ENCODE measurements at places on chromosomes 5 and 9.
A peak's percentile ranks its signal among the peaks of the same experiment; 100 is the strongest.

DNA sequence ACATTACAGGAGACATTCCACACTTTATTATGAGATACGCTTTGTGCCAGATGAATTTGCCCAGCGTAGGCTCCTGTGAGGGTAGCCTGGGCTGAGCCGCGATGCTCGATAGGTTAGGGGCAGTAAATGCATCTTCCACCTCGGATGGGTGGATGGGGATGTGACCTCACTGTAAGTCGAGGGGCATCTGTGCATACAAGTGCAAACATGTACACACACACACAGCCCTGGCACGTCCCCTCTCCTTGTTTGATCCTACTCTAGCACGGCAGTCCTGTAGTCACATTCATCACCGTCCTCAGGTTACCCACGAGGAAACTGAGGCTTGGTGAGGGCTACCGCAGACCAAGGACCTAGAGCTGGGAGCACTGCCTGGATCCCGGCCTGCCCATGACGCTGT is 166.8 kb downstream of the COL23A1 start:
- DNase-seq: no peak

DNA sequence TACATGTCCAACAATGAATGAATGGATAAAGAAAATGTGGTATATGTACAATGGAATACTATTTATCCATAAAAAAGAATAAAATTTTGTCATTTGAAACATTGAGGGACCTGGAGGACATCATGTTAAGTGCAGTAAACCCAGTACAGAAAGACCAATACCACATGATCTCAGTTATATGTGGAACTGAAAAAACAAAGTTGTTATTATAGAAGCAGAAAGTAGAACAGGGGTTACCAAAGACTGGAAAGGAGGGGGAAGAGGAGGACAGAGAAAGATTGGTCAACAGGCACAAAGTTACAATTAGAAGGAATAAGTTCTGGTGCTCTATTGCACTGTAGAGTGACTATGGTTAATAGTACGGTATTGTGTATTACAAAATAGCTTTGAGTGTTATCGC is 233.8 kb downstream of the SEMA6A start:
- DNase-seq: no peak

- DNase-seq: no peak
Measured at GRCh38 chr5:170471551-170472178, 32.2 kb upstream of the KCNIP1 start.

GRCh38 chr9:133589454-133590227 is 19.5 kb downstream of the FAM163B start:
- no peak for DNase-seq

GRCh38 chr5:146336197-146336596 is 2.4 kb upstream of the POU4F3 start:
- DNase-seq: no peak

DNA sequence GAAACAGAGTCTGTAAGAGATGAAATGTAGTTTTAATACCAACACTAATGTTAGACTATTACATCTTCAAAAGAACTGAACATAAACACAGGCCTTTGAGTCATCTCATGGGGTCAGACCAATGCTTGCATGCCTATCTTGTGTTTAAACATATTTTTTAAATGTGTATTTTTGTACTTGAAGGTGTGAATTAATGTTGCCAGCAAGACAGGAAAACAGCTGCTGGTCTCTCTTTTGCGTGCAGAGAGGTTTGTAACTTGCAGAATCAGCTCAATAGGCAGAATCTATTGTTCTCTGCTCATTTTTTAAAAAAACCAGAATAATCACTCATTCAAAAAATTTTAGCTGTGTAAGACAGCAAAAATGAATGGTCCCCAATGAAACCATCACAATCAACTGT is 180.2 kb downstream of the ALDH1A1 start:
- DNase-seq: no peak

- no peak for DNase-seq
Measured at GRCh38 chr5:169889572-169889971, 90.7 kb downstream of the INSYN2B start.

- no peak for DNase-seq
Measured at GRCh38 chr5:14143841-14144585, 871 bp downstream of the TRIO start.

GRCh38 chr5:91851670-91852069 is 468.6 kb upstream of the ARRDC3 start:
- no peak for DNase-seq

DNA sequence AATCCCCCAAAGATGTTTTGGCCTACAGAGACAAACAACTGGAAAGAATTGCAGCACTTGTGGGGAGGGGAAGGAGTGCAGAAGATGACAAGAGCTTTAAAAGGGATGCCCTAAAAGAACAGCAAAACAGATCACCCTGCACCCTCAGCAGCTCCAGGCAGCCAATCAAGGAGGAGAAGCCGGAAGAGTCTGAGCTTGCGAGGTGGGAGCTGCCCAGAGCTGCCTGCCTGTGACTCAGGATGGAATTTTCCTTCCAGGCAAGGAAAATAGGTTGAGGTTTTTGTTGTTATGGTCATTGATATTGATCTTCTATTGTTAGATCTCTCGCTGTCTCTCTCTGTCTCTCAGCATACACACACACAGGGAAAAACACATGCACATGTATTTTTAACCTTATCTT is 70.3 kb upstream of the MAP1B start:
- no peak for DNase-seq

GRCh38 chr5:36403632-36404311 is 102.1 kb upstream of the RANBP3L start:
- DNase-seq: no peak

GRCh38 chr9:127970401-127971313 is 10.1 kb downstream of the EEIG1 start:
- DNase-seq: no peak

GRCh38 chr9:12666813-12667212 is 26.4 kb upstream of the TYRP1 start:
- no peak for DNase-seq

DNA sequence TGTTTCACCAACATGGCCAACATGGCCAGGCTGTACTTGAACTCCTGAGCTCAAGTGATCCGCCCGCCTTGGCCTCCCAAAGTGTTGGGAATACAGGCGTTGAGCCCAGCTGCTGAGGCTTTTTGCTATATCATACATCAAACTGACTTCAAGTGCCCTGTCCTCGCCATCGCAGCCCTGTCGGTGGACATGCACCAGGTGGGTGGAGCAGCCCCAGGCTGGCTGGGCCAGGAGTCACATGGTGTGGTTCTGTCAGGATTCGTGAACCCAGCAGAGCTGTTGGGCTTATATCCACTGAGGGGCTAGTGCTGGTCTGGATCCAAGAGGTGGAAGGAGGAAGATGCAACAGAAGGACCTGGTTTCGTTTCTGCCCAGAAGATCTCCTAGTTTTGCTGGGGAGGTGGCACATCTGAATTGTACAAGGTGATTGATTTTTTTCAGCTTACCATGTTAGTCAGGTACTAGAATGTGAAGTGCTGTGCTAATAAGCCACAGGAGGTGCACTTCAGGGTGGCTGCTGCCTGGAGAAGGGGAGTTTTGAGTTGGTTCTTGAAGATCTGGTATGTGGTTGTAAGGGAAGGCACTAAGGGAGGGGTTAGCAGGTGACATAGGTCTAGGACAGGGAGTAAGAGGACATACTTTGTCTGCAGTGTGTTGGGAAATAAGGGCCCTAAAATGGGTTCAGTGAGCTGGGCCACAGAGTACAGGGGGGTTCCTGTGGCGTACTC is 16.1 kb downstream of the PCBD2 start:
- no peak for DNase-seq

GRCh38 chr9:89497978-89498851 is at the start of gene SEMA4D:
Gene SEMA4D (minus strand): TSS chr9:89498113. CDS start chr9:89405456, 92,657 bp downstream.
- DNase-seq: peak; percentile 76

DNA sequence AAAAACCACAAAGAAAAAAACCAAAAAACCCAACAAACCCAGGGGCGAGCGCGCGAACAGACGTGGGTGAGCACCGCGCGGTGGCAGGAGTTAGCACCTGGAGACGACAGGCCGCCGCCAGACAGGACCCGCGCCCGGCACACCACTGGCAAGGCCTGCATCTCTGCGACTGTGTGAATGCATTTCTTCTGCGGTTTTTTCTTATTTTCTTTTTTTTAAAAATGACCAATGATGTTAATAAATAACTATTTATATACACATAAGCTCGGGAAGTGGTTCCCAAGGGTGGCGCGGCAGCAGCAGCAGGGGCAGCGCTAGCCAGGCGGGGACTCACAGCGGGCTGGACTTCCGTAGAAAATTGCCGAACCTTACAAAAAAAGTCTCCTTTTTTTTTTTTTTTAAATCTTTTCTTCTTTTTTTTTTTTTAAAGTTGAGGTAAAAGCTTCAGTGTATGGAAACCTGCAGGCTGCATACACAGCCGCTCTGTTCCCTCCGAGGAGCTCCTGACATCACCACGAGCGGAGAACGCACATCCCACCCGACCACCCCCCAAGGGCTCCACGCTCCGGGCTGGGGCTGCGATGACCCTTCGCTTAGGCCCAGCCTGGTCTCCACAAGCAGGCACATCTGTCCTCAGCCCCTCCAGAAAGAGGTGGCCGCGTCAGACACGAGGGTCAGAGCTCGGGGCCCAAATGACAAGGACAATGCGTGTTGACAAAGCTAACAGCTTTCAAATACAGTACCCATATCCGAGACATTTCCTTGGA is 7.4 kb downstream of the BRD3OS start:
- no peak for DNase-seq

DNA sequence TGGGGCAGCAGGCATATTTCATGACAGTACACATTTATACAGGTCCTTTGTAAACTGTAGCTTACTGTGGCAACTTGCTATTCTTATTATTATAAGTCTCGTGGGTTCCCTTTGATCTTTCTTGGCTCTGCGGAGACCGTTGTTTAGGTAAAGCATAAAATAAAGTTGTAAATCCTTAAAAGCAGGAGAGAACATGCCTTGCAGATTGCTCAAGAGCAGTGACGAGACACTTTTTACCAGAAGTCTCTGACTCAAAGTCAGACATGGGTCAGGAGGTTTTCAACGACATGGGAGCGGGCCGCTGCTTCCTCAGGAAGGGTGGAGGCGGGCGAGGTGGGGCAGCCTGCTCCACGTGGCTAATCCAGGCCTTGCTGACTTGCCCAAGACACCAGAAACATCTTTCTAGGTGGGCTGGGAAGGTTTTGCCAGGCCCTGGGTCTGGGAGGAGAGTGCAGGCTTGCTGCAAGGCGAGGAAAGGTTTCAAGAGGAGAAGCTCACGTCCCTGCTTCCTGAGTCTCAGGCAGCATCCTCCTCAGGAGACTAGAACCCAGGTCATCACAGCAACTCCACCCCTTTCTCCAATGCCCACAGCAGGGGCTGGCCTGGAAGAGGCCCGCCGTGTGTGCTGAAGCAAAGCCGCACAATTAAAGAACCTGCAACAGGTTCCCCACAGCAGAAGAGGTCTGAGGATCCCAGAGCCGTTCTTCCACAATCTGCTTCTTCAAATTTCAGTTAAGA is 6.5 kb downstream of the TBC1D2 start:
- DNase-seq: no peak

- DNase-seq: no peak
Measured at GRCh38 chr5:139061274-139061673, 136.9 kb downstream of the SIL1 start.

- DNase-seq: no peak
Measured at GRCh38 chr5:90994796-90995195, 388.3 kb downstream of the ARRDC3 start.

DNA sequence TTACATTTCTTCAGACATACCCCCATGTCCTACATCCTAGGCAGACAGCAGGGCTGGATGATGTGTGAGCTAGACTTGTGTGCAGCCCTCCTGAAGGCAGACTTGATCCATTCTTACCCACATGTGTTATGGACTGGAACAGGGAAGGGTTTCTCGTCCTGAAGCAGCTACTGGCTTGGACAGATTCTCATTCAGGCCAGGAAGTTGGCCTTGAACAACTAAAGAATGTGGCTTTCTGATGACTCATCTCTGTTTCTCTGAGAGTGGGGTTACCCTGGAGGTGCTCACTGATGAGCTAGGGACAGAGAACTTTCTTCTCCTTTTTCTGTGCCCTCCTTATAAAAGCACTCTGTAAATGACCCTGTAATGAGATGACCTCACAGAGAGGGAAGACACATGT is 246.5 kb downstream of the PCSK5 start:
- no peak for DNase-seq

- peak; percentile 31 for DNase-seq
Measured at GRCh38 chr9:123360161-123361085, 4.4 kb downstream of the CRB2 start.

DNA sequence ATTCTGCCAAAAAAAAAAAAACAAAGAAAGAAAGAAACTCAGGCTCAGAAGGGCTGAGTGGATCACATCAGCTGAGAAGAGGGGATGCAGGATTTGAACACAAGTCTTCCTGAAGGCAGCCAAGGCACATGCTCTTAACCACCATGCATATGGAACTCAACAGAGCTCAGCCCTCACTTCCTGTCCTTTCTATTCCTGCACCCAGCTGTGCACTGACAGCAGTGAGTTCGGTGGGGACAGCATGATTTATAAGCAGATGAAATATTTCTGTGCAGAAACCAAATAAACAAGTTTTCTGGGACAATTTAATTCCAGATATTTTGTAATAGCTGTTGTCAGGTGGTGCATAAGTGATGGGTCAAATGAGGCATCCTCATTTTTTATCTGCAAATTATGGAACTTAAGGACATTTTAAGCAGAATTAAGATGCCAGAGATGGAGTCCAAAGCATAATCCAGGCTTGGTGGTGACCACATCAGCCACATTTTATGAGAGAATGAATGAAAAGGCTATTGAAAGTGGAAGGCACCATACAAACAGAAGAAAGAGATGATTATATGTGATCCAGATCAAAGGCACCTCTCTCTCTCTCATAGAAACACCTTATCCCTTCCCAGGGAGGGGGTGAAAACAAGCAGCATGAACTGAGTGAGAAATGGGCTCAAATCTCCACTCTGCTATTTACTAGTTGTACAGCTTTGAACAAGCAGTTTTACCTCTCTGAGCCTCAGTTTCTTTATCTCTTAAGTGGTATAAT is 303.6 kb upstream of the MSX2 start:
- no peak for DNase-seq

- no peak for DNase-seq
Measured at GRCh38 chr5:6910950-6911349, 197.7 kb downstream of the TENT4A start.

DNA sequence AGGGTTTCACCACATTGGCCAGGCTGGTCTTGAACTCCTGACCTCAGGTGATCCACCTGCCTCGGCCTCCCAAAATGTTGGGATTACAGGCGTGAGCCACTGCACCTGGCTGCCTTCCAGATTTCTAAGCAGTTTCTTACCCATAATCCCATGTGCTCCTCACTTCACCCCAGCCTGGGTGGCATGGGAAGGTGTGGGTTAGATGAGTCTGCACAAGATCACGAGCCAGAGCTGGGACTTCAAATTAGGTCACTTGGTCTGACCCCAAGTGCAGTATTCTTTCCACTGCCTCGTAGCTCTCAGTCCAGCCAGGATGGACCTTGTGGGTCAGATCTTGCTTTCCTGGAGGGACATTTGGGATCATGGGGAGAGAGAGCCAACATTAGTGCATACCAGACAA is 37.5 kb upstream of the STRBP start:
- DNase-seq: no peak

- DNase-seq: no peak
Measured at GRCh38 chr5:151622367-151623088, 31.4 kb upstream of the FAT2 start.

- no peak for DNase-seq
Measured at GRCh38 chr5:78345485-78345884, 14.9 kb upstream of the SCAMP1 start.
